NCI-H82 (cell line): ENCODE measurements at places on chromosomes 16 and 17.

- peak; percentile 75 for DNase-seq
Observed at GRCh38 chr17:17944743-17945142, 27.5 kb downstream of the TOM1L2 start.

DNA sequence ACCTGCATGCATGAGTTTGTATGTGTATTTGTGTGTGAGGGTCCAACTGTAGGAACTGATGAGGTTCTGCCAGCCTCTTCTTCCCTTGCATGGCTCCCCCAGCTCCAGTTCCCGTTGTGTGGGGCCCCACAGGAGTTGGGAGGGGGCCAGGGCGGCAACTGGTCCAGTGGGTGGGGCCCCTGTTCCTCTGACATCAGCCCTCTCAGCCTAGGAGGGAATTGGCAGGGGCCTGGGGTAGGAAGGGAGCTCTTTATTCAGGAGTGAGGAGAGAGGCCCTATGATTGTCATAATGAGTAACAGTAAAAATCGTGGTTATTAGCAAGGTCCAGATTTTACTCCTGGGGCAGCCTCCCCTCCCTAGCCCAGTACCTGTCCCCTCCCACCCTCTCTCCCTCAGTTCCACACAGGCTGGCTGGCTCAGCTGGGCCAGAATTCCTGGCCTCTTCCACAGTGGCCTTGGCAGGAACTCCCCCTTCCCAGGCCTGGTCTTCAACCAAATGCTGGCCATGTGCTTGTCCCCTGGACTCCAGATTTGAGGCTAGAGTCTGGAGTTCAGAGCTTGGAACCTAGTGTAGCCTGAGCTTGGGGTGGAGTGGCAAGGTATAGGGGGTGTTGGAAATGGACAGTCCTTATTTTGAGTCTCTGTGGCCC is 18.9 kb downstream of the RARA start:
- no peak for DNase-seq

GRCh38 chr16:48188449-48189102 is 32.8 kb upstream of the ABCC12 start:
- peak; percentile 45 for DNase-seq

GRCh38 chr17:76327696-76328095 is 19.6 kb upstream of the QRICH2 start:
- DNase-seq = no peak

- no peak for DNase-seq
Observed at GRCh38 chr16:64589836-64590235, 532.0 kb downstream of the CDH11 start.

DNA sequence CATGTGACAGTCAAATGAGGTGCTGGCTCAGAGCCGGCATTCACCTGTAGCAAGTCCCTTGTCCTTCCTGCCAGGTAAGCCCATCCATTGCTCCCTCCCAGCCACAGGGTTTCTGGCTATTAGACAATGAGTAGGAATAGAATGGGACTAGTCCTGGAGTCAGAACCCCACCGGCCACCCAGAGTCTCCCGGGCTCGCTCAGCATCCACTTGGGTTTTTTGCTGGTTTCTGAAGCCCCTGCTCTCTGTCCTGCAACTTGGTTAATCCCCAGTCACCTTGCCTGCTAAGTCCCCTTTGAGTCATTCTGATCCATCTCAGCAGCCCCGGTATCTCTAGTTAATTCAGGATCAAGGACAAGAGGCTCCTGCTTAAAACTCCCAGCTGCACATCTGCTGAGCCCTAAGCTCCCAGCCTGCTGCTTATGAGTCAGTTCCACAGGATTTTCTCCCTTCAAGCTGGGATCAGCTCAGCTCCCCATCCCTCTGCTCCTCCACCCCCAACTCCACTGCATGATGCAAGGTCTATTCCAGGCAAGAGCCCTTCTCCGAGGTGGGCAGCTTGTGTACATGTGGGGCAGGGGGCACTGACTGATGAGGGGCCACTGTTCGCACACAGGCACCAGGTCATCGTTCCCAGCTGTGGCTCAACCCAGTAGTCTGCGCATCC is 19.9 kb upstream of the MRPS23 start:
- DNase-seq = peak; percentile 100

DNA sequence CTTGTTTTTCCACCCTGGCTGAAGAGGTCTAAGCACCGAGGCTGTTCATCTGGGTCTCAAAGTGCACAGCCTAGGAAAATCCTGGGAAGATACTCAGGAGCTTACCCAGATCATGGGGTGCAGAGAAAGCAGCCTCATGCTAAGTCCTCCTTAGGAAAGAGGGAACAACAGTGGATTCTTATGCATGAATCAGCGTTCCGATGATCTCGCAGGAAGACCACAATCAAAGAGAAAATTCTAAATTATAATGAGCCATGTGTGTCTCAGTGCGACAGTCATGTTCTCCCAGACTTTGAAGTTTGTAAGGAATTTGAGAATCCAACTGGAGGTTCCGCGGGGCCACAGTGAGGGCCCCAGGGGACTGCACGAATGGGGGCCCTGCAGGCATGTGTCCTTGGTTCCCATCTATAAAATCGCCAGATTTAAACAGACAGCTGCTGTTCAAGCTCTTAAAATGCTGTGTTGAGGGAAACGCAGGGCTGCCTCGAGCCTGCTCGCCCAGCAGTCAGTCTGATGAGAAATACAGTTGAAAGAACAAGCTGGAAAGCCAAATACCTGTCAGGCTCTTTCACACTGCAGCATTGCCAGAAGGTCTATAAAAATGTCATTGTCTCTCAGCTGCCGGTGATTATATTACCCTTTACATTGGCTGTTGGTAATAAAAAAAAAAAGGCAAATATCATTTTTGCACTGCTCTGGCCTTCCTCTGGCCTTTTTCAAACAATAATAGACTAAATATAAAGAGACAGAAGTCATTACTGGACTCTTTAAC is 152.1 kb downstream of the PMP22 start:
- peak; percentile 59 for DNase-seq

- DNase-seq = peak; percentile 46
Observed at GRCh38 chr16:49854796-49855203, 1.1 kb downstream of the ZNF423 start.

GRCh38 chr16:66619534-66620428 is 15.3 kb downstream of the CMTM3 start:
- no peak for DNase-seq

- no peak for DNase-seq
Observed at GRCh38 chr16:521381-522210, 5.9 kb upstream of the CAPN15 start.

DNA sequence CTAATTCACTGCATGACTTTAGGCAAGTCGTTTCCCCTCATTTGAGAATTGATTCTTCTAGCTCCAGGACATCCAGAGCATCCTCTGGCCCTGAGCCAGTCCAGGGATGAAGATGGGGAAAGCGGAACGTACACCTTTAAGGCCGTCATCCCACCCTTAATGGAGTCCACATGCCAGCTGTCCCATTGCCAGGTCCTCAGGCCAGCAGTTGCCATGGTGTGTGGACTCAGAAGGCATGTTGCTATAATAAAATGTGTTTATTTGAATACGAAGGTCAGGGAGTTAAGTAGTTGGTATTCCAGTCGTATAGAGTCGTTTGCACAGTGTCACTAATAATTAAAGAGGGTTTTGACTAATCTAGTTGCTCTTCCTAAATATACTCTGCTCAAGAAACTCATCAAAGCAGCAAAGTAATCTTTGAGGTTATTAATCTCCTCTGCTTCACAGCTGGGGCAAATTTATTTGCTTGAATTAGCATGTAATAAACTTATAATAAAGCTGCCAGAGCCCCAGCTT is 30.4 kb downstream of the CCDC182 start:
- DNase-seq = no peak

- DNase-seq = no peak
Observed at GRCh38 chr16:85640254-85640558, 27.1 kb downstream of the GSE1 start.

- DNase-seq = peak; percentile 36
Observed at GRCh38 chr16:73546341-73546845, 498.5 kb upstream of the ZFHX3 start.

GRCh38 chr16:28580726-28581315 is 16.0 kb downstream of the SULT1A2 start:
- DNase-seq = no peak

DNA sequence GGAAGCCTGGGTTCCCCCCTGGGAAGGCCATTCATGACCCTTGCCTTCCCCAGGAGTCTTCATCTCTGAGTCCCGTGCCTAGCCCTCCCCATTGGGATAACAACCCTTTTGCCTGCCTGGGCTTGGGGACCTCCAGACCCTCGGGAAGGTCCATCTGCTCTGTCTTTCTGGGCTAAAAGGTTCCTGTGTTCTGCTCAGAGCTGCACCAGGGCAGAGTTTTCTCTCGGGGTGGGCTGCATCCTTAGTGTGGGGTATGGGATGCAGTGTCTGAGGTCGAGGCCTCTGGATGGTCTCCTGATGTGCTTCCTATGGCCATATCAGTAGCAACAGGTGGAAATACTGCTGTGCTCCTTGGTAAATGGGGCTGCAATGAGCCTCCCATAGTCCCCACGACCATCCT is 22.9 kb upstream of the PLLP start:
- DNase-seq = no peak

DNA sequence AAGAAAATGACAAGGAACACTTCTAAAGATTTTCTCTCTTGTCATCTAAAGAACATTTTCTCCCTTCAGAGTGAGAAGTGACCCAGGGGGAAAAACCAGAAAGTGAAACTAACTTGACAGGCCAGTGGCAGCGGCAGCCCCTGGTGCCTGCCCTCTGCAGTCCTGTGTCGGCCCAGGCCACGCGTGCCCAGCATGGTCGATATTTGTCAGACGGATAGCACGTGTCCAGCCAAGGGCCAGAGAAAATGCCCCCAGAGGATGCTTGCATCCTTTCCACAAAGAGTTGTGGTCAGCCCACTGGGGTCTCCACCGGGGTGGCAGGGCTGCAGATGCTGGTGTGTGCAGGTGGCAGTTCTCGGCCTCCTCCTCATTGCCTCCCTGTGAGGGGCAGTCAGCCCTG is 176.6 kb downstream of the RAB11FIP4 start:
- DNase-seq = no peak

GRCh38 chr17:74818291-74818938 is 41.3 kb downstream of the GRIN2C start:
- no peak for DNase-seq

DNA sequence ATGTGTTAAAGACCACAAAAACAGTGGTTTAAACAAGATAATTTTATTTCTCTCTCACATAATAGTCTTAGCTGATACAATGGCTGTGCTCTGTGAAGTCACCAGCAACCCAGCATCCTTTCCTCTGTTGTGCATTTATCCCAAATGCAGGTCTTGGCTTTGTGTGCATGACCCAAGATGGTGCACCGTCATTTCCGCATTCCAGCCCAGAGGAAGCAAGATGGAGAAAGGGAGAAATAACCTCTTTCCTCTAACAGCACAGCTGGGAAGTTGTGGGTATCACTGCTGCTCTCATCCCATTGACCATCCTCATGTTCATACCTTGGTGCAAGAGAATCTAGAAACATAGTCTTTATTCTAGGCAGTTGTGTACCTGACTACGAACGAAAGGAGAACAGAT is 21.8 kb downstream of the TMC5 start:
- no peak for DNase-seq

- no peak for DNase-seq
Observed at GRCh38 chr16:23080329-23080728, 68.9 kb downstream of the USP31 start.
